ENCODE measurements at places on chromosomes 13 and 19.

DNA sequence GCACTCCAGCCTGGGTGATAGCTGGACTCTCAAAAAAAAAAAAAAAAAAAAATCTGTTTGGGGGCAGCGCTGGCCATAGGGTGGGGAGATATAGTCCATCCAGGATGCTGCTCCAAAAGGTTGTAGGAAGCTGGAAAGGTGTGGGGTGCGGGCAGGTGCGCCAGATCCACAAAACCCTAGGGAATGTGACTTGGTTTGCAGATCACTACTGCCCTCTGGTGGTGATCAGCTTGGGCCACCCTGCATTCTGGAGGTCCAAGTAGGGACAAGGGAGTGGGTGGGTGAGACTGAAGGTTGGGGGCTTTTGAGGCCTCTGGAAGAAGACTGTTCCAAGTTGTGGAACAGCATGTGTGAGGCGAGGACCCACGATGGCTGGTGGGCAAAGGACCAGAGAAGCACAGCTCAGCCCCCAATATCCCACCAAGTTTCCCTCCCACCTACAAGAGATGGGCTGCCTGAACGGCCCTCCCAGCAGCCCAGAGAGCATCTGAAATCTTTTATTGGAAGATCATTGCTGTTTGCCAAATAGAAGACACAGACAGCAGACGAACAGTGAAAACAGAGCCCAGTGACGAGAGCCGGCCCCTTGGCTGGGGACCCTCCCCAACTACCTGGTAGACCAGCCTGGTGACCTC lies 10.4 kb upstream of the TYK2 start:
- DNase-seq: peak; percentile 52

DNA sequence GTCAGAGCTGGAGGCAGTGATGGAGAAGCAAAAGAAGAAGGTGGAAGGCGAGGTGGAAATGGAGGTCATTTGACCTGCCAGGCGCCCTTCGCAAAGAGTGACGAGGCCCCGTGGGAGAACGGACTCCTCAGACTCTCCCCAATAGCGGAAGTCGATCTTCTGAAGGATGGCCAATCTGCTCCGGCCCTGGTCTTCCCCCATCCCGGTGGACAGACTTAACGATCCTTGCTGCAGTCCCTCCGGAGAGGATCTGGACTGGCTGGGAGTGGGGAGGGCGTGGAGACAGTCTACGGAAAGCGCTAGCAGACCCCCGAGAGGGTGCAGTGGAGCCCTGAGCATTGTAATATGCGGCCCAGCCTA lies 11.9 kb downstream of the EPS8L1 start:
- no peak for DNase-seq

GRCh38 chr19:6060600-6061375 lies 49.5 kb downstream of the RFX2 start:
- DNase-seq: peak; percentile 37

DNA sequence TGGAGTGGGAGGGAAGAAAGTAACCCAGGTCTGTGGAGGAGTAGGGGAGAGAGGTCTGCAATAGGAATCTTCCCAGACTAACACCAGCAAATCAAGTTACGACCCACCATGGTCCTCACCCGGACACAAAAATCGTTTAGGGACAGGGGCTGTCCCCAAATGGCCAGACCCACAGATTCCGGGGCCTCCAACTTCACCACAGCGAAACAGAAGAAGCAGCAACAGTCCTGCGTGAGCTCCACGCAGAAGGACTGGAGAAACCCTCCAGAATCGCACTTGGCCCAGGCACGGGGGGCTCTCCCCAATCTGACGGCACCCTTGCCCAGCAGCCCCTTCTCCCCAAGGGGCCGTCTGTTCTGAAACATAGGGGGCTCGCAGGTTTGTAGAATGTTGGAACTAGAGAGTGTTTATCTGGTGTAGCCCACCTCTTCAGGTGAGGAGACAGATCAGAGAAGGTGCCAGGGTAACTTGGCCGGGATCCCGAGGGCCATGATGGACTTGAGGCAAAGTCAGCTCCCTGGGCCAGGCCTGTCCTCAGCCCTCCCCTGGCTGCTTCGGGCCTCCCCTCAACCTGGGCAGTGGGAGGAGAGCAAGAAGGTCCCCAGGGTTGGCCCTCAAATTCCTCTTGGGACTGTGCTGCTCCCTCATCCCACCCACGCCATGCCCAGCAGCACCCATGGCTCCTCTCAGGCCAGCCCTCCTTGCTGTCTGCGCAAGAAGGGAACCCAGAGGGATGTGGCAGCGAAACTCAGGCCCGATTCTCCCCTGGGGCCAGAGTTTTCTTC lies 82.5 kb upstream of the GPR183 start:
- no peak for DNase-seq

DNA sequence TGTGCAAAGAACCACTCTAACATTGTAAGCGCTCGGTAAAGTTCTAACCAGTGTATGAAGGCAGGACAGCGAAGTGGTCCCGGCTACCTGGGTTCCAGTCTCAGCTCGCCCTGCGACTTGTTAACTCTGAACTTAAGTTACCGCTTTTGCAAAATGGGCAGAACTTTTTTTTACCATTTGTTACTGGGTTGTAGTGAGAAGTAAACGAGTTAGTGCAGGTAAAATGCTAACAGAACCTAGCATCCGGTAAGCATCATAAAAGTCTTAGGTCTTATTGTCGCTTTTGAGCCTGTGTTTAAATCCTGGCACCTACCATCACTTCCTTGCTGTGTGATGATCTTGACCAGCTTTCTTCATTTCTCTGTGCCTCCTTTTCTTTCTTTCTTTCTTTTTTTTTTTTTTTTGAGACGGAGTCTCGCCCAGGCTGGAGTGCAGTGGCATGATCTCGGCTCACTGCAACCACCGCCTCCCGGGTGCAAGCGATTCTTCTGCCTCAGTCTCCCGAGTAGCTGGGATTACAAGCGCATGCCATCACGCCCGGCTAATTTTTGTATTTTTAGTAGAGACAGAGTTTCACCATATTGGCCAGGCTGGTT lies 734 bp upstream of the TRMT1 start:
- DNase-seq: no peak

DNA sequence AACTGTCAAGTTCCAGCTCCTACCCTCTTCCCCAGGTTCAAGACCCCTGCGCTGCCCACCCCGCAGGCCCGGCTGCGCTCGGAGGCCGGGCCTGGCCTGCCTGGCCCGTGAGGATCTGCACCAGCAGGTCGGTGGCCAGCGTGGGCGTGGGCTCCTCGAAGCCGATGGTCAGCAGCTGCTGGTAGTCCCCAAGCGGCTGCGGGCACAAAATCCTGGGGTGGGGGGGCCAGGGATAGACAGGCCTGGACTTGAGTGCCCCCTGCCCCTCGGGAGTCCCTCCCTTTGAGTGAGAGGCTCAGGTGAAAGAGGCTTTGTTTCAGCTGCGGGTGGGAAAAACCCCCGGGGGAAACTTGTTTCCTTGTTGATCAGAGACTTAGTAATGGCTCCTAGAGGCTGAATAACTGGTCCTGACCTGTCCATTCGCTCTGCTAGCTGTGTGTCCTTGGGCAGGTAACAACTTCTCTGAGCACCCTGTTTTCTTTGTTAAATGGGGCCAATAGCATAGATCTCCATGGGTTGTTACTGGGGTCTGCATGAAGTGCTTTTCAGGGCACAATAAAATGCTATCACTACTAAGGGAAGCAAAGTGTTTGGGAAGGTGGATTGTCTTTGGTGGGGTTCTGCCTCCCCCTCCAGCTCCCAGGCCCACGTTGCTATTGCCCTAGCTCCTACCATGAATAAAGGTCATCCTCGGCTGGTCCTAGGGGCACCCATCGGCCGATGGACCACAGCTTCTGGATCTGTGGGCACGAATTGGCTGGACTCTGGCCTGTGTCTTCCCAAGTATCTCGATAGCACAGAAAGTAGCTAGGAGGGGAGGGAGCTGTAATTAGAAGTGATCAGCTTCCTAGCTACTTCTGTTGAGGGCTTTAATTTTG lies 3.5 kb downstream of the C19orf67 start:
- no peak for DNase-seq

Data from stimulated activated CD8-positive, alpha-beta memory T cell treated with anti-CD3 and anti-CD28 coated beads, Interleukin-7, amount 100 ng/mL, for 4 hours (primary cell).